Occipital lobe (tissue), 3 donors: ENCODE measurements at places on chromosomes 2 and 18. TPM values are rescaled to one million over a fixed set of nuclear protein-coding genes. Genes with fewer than 3 reads are reported as not detected.

RGPD3 gene
- total RNA-seq, result 0.94 TPM

DNA sequence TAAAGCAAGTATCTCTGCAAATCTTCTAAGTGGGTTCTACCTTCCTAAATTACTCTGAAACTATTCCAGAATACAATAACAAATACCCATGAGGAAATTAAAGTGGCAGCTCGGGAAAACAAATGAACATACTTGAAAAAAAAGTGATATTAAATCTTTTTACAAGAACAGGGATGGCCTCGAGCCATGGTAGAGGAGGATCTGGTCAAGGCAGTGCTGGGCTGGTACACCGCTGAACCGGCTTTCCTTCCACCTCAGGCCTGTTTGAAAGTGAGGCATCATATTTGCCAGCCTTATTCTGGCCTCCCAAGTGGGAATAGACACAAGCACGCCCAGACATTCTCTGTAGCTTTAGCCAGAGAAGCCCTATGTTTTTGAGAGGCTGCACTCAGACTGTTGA is 124.5 kb upstream of the CDCA7 start:
- DNase-seq, result no peak

DNA sequence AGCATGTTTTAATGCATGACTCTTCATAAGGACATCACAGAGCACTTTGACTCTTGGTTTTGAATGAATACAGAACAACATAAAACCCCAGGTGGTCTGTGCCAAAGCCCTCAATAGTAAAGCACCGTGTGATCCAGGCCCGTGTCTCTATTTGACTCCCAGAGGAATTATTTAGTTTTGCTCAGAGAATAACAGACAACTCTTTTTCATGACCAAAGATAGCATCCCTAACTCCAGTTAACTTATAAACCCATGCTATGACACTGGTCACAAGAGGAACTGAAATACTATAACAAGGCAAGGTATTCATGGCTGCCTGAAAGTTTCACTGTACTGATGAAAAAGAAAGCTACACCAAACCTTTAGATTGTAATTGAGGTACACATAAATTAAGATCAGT is 128.4 kb downstream of the IKZF2 start:
- no peak for DNase-seq

DNA sequence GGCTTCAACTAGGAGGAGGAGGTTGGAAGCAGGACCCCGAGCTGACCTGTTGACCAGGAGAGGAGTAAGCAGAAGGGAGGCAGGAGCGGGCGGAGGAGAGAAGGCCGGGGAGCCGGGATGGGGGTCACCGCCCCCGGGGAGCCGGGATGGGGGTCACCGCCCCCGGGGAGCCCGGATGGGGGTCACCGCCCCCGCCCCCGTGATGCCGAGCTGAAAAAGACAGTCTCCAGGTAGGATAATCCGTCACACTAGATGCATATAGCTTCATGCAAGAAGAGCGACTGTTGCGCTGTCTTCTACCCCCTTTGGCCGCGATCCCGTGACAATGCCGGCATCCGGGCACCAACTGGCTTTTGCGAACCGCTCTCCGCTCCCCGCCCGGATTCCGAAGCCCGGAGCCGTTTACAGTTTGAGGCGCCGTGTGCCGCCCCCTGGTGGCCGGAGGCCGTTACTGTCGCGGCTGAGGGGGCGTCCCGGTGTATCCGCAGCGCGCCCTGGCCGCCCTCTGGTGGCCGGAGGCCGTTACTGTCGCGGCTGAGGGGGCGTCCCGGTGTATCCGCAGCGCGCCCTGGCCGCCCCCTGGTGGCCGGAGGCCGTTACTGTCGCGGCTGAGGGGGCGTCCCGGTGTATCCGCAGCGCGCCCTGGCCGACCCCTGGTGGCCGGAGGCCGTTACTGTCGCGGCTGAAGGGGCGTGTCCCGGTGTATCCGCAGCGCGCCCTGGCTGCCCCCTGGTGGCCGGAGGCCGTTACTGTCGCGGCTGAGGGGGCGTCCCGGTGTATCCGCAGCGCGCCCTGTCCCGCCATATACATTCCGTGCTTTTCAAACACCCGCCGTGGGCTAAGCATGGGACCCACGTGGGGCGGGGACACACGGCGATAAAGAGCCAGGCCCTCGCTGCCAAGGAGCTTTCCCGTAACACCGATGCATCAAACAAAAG is 89.6 kb downstream of the ACTR3 start:
- no peak for DNase-seq

CFAP65 gene
- 0.16 TPM for total RNA-seq

DNA sequence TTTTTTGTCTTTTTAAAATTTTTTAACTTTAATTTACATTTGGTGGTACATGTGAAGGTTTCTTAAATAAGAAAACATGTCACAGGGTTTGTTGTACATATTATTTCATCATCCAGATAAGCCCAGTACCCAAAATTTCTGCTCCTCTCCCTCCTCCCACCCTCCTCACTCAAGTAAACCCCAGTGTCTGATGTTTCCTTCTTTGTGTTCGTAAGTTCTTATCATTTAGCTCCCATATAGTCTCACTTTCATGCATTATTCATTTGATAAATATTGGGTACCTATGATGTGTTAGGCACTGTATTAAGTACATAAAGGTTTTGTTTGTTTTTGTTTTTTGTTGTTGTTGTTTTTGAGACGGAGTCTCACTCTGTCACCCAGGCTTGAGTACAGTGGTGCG is 5.7 kb upstream of the TGIF1 start:
- DNase-seq, result no peak

DNA sequence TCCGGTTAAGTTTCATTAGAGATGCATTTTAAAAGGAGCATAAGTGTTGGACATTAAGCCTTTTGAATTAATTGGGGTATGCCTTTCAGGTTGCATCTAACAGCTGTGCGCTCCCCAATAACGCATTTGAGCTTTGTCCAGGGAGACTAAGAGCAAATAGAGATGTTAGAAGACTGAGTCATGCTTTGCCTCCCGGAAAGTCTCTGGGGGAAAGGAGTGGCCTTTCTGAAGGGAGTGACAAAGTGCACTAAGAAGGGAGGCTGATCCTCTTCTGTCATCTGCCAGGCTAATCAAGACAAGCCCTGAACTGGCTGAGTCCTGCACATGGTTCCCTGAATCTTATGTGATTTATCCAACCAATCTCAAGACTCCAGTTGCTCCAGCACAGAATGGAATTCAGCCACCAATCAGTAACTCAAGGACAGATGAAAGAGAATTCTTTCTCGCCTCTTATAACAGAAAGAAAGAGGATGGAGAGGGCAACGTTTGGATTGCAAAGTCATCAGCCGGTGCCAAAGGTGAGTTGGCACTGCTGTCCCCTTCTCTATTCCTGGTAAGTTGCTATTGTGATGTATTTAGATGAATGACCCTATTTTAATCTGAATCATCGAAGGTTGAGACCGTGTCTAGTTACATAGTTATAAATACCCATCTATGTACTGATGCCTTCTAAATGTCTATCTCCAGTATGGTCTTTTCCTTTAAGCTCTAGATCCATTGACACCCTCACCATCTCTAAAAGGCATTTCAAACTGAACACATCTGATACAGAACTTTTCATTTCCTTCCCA is 12.1 kb downstream of the TTL start:
- no peak for DNase-seq

IL36G gene
- total RNA-seq, result not detected

- DNase-seq, result no peak
Measured at GRCh38 chr2:179995741-179996515, 11.2 kb downstream of the CWC22 start.

GRCh38 chr2:161746891-161747535 is 122.8 kb downstream of the SLC4A10 start:
- DNase-seq, result peak; percentile 32

SFTPB gene
- total RNA-seq, result 0.16 TPM
